Kidney (tissue), 22 donors: ENCODE measurements at places on chromosomes 6 and 20.
A peak's percentile ranks its signal among the peaks of the same experiment; 100 is the strongest.

DNA sequence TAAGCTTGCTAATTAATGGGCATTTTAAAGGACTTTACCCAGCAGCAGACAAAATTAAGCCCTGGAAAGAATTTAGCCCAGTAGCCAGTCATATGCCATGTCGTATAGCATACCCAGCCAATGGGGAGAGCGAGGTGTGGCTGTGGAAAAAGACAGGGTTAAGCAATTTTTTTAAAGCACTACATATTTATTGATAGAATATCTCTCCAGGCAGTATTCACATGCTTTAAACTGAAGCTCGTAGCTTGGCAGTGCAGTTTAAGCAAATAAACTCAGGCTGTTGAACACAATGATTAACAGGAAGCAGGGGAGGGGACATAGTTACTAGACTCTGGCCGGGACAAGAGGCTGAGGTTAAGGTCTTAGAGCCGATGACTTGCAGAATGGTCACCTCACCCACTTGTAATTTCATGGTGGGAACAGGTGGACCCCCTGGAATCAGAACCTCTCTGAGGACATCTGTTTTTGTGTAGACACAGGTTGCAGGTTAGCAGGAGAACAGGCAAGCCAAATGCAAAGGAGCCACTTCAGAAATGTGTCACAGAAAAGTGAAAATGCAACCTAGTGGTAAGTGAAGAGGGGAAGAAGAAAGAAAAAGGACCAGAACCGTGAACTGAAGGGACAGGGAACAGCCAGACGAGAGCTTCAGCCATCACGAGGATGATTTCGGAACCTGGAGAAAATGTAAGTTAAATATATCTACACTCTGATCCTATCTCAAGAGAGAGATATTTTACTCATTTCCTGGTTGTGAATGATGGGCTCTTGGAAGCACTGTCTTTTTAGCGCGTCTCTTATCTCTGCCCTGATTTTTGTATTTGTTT is 7.2 kb downstream of the GCNT2 start:
- DNase-seq: peak; percentile 80

- no peak for DNase-seq
These were observed 24.9 kb downstream of the SLC35D3 start for GRCh38 chr6:136947037-136947436.

GRCh38 chr6:49839957-49840356 is 26.4 kb downstream of the CRISP1 start:
- DNase-seq: no peak

DNA sequence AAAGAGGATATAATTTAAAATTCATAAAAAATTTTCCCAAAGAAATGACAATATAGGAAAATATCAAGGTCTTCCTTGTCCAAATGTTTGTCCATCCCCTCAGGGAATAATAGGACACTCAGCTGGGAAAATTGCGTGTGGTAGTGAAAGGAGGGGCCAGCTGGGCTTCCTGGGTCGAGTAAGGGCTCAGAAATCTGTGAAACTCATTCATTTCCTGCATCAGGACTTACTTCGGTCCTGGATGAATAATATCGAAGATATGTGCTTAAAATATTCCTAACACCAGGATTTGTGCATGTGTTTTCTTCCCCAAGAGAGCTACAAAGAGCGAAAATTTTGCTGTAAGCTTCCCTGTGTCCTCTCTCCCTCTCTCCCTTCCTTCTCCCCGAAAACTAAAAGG is 118.2 kb upstream of the GJE1 start:
- no peak for DNase-seq

GRCh38 chr20:48096957-48097890 is 311.9 kb upstream of the SULF2 start:
- no peak for DNase-seq
